ENCODE measurements at places on chromosomes 5 and 9.

DNA sequence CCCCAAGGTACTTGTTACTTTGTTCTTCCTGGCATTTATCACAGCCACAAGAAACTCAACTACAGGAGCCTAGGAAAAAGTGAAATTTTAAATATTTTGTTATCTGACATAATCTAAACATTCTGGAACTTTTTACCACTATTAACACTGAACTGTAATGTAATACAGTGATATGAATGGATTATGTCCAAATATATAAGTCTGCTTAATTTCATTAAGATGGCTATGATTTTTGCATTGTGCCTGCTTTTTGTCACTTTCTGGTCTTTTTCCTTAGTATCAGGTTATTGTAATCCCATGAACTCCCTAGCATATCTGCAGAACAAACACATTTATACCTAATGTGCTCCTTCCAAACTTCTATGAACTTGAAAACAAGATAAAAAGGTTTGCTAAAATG is 35.8 kb downstream of the PJA2 start:
- DNase-seq: no peak

DNA sequence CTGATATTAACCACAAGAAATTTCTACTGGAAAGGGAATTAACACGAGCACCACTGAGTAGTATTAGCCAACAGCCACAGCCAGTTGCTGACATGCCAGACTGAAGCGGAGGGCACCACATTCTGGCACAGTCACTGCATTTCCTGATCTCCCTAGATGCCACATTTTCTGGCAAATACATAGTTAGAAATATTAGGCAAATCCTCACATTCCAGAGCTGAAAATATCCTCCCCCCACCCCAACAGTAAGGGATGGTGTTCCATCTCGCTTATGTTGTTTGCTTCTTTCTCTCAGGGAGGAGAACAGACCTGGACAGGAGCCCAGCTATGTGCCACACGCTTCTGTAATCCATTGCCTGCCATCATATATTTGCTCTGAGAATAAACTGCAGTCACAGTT is 32.8 kb upstream of the MCTP1 start:
- DNase-seq: no peak

- DNase-seq: no peak
Measured at GRCh38 chr5:27266184-27266583, 227.8 kb upstream of the CDH9 start.

DNA sequence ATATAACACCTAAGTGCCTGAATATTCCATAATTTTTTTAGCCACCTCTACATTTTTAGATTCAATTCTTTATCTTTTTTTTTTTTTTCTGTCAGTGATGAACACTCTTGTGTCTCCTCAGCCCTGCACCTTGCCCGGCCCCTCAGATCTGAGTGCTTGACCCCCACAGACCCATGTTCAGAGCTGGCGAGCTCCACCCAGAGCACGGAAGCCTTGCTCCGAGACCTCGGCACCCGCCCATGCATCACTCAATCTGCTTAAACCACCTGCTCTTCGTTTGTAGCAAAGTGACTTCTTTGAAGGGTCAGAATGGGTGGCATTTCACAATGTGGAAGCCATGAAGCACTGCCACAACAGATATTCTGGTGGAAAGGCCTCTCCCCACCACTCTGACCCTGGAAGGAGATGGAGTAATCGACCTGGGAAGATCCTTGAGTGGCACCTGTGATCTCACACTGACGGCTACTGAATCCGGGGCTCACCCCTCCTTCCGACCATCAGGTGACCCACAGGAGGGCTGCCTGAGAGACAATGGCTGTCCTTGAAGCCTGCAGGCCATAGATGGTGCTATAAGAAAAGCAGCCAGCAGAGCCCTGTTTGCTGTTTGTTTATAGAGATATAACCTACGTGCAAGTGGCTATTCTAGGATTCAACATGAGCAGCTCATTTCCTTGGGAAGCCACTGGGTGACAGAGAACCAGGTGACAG is 261.1 kb upstream of the IRX4 start:
- no peak for DNase-seq

DNA sequence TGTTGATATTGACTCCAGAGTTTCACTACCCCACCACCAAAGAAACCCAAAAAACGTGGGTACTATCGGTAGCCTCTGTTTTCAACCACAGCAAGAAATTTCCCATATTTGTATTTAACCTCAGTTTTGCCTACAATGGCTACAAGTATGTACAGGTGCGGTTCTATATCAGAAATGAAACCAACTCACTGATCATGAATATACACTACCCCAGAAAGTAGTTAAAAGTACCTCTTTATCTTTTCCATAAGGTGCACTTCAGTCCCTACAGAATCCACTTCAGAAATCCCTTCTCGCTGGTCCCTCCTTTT is 140.6 kb upstream of the SLC12A2 start:
- no peak for DNase-seq

DNA sequence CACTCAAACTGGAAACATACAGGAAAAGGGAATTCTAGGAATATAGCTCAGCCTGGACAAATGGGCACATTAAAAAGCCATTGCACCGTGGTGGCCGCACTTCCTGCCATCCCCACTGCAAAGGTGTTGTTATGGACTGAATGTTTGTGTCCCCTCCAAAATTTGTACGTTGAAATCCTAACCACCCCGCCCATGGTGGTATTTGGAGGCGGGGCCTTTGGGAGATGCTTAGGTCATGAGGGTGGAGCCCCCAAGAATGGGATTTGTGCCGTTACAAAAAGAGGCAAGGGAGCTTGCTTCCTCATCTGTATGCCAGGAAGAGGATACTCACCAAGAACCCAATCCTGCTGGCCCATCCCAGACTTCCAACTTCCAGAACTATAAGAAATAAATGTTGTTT is 1.1 kb upstream of the CMBL start:
- DNase-seq: no peak

GRCh38 chr5:19369561-19369960 is 618.4 kb downstream of the CDH18 start:
- DNase-seq: no peak

DNA sequence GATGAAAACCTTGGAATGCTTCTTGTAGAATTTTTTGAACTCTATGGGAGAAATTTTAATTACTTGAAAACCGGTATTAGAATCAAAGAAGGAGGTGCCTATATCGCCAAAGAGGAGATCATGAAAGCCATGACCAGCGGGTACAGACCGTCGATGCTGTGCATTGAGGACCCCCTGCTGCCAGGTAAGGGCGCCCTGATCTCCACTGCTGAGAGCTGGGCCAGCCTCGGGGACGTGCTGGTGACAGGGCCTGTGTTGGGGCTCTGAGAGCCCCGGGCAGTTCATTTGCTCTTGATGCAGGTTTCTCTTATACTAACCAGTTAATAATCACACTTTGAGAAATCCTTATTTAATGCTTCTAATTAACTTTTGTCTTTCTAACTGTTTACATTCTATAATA is 33.0 kb downstream of the TENT4A start:
- no peak for DNase-seq

GRCh38 chr9:77454663-77455062 is 193.5 kb downstream of the GNA14 start:
- DNase-seq: no peak

- DNase-seq: no peak
Measured at GRCh38 chr5:168377525-168377924, 86.1 kb downstream of the WWC1 start.

- no peak for DNase-seq
Measured at GRCh38 chr5:96079075-96079474, 117.4 kb upstream of the ELL2 start.

GRCh38 chr9:127626752-127627493 is 14.8 kb downstream of the STXBP1 start:
- no peak for DNase-seq

DNA sequence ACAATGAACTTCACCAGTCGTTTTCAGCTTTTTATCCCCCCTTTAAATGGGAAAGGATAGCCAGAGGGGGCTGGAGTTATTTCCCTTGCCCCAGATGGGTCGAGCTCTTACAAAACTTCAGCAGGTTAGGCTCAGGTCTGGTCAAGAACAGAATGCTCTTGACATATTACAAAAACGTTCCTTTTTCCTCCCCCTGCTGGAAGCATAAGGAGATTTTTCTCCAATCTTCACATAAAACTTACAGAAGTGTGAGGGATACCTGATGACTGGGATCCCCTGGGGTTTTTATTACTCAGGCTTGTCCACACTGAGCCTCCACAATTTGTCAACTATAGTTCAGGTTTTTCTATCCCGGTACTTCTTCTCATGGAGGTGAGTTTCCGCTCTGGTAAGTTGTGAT is 60.8 kb downstream of the CSF2 start:
- no peak for DNase-seq

GRCh38 chr5:124460642-124461041 is 285.8 kb downstream of the ZNF608 start:
- no peak for DNase-seq

DNA sequence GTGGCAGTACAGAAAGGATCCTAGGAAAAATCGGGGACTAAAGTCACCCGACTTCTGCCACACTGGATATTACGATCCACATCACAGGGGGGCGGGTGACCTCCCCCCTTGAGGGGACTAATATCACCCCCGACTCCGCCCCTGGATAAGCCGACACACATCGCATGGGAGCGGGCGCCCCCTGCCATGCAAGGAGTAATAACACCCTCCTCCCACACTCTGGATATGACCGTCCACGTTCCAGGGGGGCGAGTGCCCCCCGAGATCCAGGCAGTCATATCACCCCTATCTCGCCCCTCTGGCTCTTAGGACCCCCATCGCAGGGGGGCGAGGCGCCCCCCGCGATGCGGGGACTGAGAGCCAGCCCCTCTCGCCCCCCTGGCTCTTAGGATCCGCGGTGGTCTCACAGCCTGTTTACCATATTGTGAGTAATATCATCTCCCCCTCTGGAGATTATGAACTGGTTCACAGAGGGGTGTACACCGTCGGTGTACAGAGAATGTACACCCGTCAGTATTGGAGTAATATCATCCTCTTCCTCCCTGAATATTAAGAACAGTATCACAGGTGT is 423.0 kb downstream of the DIRAS2 start:
- no peak for DNase-seq

DNA sequence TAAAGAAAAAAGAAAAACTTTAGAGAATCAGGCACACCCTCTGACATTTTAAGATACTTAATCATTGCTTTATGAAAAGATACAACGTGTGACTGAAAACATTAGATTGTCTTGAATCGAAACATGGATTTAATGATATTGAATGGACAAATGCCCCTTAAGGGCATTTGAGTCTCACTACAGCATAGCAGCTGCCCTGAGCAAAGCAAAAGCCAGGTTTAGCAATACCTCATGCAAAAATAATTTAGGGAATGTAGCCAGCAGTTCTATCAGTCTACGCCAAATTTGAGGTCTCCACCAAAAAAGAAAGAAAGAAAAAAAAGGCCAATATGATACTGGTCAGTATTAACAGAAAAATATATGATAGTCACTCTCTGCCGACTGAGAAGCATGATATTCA is 56.6 kb upstream of the LMNB1 start:
- DNase-seq: no peak

DNA sequence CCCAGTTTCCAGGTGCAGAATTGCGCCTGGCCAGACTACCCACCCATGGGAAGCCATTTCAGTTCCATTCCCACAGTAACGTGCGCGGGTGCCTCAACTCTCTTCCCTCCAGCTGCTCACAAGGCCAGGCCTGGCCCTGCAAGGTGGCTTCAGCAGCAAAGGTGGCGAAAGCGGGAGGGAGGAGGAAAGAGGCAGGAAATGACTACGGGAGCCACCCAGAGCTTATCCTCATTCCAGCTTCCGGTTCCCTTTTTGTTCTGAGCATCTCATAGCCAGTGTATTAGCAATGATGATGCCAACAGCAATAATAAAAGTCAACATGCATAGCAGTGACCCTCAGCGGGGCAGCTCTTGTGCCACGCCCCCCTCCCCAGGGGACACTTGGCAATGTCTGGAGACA is 101.5 kb upstream of the BOD1 start:
- DNase-seq: no peak

- DNase-seq: no peak
Measured at GRCh38 chr5:168469816-168470215, 16.5 kb upstream of the RARS1 start.

DNA sequence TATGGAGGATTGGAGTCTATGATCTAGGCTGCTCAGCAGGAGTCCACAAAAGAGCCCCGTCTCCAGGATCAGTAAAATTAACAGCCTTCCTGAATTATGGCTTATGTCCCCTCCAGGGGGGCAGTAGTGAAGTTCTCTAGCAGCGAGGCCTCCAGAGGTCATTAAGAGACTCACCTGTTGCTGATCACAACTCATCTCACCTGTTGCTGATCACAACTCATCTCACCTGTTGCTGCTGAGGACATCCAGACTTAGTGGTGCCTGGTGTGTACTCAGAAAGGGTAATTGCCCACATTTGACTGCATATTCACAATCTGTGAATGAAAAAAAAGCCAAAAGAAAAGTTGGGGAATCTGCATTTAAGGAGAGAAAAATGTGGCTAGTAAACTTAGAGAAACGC is 129.5 kb downstream of the SMARCA2 start:
- no peak for DNase-seq

DNA sequence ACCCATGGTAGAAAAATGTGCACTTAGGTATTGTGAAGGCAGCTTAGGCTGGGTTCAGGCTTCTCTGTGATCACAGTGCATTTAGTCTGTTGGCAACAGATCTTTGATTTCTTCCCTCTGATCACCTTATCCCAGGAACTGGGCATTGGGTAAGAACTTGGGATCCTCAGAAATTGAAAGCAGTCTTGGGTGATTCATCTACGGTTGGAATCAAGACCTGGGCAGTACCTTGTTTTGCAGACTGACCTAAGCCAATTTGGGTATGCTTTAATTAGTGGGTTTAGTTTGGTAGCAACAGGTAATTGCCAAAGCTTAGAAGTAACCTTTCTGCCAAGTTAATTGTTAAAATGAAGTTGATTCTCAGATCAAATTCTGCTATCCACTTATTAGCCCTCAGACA is 17.8 kb downstream of the ENTREP1 start:
- no peak for DNase-seq

DNA sequence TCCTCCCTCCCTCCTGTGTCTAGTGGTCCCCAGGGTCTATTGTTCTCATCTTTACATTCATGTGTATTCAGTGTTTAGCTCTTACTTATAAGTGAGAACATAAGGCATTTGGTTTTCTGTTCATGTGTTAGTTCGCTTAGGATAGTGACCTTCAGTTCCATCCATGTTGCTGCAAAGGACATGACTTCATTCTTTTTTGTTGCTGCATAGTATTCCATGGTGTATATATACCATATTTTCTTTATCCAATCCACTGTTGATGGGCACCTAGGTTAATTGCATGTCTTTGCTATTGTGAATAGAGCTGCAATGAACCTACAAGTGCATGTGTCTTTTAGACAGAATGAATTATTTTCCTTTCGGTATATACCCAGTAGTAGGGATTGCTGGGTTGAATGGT is 46.8 kb downstream of the FYB1 start:
- DNase-seq: no peak

DNA sequence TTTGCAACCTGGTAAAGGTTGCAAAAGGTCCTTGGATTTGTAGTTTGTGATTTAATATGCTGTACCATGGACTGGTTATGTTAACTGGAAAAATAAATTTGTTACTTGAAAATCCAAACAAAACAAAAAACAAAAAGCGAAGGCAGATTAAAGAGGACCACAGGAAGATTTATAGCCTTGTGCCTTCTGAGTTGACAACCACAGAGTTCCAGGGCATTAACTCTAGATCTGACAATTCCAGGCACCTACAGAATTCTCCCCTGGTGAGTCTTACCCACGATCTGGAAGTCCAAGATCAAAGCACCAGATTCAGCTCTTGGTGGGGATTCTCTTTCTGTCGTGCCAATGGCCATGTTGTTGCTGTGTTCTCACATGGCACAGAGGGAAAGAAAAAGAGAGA is 107.9 kb upstream of the SELENOP start:
- DNase-seq: no peak
